Regular cardiac myocyte (primary cell): ENCODE measurements at places on chromosomes 2 and 18. TPM values are rescaled to one million over a fixed set of nuclear protein-coding genes. Genes with fewer than 3 reads are reported as not detected.

RAMP1 gene
- 0.77 and 3.1 TPM in 2 replicates for total RNA-seq

OTOS gene
- total RNA-seq = not detected in 2 replicates

GNAL gene
- under 0.01 and 0.28 TPM in 2 replicates for total RNA-seq

LRRTM1 gene
- not detected in 2 replicates for total RNA-seq

SRD5A2 gene
- not detected in 2 replicates for total RNA-seq

CNRIP1 gene
- 16.9 and 32.2 TPM in 2 replicates for total RNA-seq

TLX2 gene
- under 0.01 TPM in 1 of 2 replicates, not detected in the other for total RNA-seq

CTNNA2 gene
- under 0.01 TPM in 1 of 2 replicates, not detected in the other for total RNA-seq

TEKT4 gene
- total RNA-seq = not detected in 2 replicates

REV1 gene
- total RNA-seq = 24.2 and 31.9 TPM in 2 replicates

LOXL3 gene
- total RNA-seq = 147 and 384 TPM in 2 replicates

CDH19 gene
- total RNA-seq = 1.3 and 2.0 TPM in 2 replicates

GDF7 gene
- total RNA-seq = under 0.01 and 0.28 TPM in 2 replicates

VIT gene
- total RNA-seq = 0.19 and 0.85 TPM in 2 replicates

CD8B gene
- not detected in 2 replicates for total RNA-seq

CD8A gene
- total RNA-seq = not detected in 2 replicates

GRP gene
- not detected in 2 replicates for total RNA-seq

LRRC30 gene
- not detected in 2 replicates for total RNA-seq

MRO gene
- total RNA-seq = under 0.01 TPM in 2 replicates

HOXD1 gene
- under 0.01 TPM in 1 of 2 replicates, not detected in the other for total RNA-seq

KIAA2012 gene
- total RNA-seq = under 0.01 TPM in 2 replicates

ELOA2 gene
- total RNA-seq = not detected in 2 replicates

ALPP gene
- not detected in 2 replicates for total RNA-seq

FBXO48 gene
- 0.28 and 0.58 TPM in 2 replicates for total RNA-seq

SLC9A4 gene
- total RNA-seq = not detected in 2 replicates

IL1R2 gene
- 0.38 and 0.56 TPM in 2 replicates for total RNA-seq

STARD6 gene
- 0.28 TPM in 1 of 2 replicates, not detected in the other for total RNA-seq

CDK15 gene
- total RNA-seq = 0.56 and 0.77 TPM in 2 replicates

NT5C1B gene
- not detected in 2 replicates for total RNA-seq

ZNF519 gene
- total RNA-seq = 2.9 and 3.9 TPM in 2 replicates

TBR1 gene
- total RNA-seq = under 0.01 TPM in 1 of 2 replicates, not detected in the other

MGAT4A gene
- 0.28 and 0.58 TPM in 2 replicates for total RNA-seq

UGT1A4 gene
- 0.28 TPM in 1 of 2 replicates, not detected in the other for total RNA-seq

ALMS1 gene
- 9.0 and 14.4 TPM in 2 replicates for total RNA-seq

MROH2A gene
- total RNA-seq = not detected in 2 replicates

NOL4 gene
- under 0.01 and 0.38 TPM in 2 replicates for total RNA-seq

ANTXR1 gene
- 40.0 and 45.2 TPM in 2 replicates for total RNA-seq

CABLES1 gene
- 14.6 and 18.6 TPM in 2 replicates for total RNA-seq

TRAPPC12 gene
- 47.9 and 63.3 TPM in 2 replicates for total RNA-seq

COLEC12 gene
- 5.0 and 10.1 TPM in 2 replicates for total RNA-seq

HNRNPLL gene
- 37.8 and 41.0 TPM in 2 replicates for total RNA-seq

CYTIP gene
- total RNA-seq = 5.0 and 5.9 TPM in 2 replicates

CD28 gene
- total RNA-seq = under 0.01 TPM in 1 of 2 replicates, not detected in the other

TMEM182 gene
- 3.3 and 4.2 TPM in 2 replicates for total RNA-seq

VWA3B gene
- not detected in 2 replicates for total RNA-seq

CPO gene
- under 0.01 TPM in 1 of 2 replicates, not detected in the other for total RNA-seq
